Activated naive CD8-positive, alpha-beta T cell treated with anti-CD3 and anti-CD28 coated beads for 36 hours (primary cell): ENCODE measurements at places on chromosomes 16 and 17.
A peak's percentile ranks its signal among the peaks of the same experiment; 100 is the strongest.

DNA sequence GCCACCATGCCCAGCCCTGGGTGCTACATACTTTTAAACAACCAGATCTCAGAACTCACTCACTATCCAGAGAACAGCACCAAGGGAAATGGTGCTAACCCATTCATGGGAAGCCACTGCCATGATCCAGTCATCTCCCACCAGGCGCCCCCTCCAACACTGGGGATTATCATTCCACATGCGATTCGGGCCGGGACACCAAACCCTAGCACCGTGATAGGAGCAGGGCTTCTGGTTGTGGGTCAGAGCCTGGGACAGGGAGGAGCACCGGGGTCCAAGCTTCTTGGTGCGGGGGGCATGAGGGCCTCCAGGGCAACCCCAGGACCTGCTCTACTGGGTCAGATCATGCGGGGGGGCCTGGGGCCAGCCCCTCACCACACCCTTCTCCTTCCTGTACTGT, 4.5 kb downstream of the TMEM235 start:
- DNase-seq = no peak

GRCh38 chr17:67293251-67294203, 48.5 kb upstream of the HELZ start:
- peak; percentile 61 for DNase-seq

GRCh38 chr17:7477392-7478275, 1.8 kb downstream of the ZBTB4 start:
- peak; percentile 53 for DNase-seq

- DNase-seq = no peak
Observed at GRCh38 chr16:53503991-53504663, 1.1 kb upstream of the AKTIP start.

DNA sequence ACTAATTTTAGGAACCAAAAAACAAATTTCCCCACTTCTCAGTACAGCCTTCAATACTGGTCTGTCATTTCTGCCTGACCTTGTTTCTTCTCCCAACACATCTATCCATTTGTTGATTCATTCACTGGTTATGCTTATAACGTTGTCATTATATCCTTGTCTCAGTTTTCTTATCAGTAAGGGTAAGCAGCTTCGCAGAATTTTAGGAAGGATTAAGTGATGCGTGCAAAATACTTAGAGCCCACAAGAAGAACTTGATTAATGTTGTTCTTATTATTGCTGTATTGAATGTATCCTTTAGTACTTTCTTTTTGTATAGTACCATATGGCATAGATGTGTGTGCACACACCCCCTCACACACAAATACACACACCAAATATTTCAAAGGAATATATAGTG, 403.5 kb upstream of the HSBP1 start:
- DNase-seq = no peak

DNA sequence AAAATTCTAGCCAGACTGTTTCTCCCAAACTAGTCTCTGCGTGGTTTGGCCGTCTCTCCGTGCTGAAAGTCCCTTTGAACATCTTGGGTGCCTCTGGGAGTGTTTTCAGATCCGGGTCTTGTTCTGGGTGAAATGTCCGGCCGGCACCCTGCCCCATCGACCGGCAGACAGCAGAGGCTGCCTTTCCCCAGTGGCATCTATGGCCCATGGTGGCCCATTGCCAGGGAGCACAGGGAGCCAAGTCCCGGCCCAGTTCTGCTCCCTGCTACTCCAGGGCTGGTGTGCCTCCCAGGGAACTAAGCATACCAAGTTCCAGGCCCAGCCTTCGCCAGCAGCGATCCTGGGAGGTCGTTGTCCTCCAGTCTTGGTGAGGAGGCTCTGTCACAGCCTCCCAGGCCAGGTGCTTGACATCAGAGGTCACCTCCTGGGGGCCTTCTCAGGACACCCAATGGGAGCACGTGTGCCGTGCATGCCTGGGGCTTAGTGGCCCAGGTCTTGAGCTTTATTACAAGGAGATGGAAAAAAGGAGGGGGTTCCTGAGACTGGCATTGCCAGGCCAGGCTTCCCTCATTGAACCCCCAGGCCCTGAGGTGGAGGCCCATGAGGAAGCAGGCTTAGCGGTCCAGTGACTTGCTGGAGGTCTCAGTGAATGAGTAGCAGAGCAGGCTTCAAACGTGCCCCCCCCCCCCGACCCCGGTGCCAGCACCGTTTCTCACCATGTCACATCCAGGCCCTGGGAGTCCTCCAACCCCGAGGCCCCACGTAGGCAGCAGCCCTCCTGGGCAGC, 54.0 kb downstream of the PGS1 start:
- no peak for DNase-seq

DNA sequence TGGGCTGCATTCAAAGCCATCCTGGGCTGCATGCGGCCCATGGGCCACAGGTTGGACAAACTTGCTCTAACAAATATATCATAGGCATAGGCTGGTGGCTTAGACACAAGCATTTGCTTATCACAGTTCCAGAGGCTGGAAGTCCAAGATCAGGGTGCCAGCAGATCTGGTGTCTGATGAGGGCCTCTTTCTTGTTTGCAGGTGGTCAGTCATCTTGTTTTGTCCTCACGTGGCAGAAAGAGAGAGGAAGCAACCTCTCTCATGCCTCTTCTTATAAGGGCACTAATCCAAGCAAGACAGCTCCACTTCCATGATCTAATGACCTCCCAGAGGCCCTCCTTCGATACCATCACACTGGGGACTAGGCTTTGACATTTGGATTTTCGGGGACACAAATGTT, 238.7 kb upstream of the TNRC6C start:
- DNase-seq = no peak

DNA sequence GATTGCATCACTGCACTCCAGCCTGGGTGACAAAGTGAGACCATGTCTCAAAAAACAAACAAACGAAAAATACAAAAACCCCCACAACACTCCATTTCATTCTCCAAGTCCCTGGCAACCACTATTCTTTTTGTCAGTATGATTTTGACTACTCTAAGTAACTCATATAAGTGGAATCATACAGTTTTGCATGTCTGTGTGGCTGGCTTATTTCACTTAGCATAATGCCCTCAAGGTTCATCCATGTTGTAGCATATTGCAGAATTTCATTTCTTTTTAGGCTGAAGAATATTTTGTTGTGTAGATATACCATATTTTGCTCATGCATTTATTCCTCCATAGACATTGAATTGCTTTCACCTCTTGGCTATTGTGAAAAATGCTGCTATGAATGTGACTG, 81.7 kb upstream of the GAS7 start:
- DNase-seq = no peak

DNA sequence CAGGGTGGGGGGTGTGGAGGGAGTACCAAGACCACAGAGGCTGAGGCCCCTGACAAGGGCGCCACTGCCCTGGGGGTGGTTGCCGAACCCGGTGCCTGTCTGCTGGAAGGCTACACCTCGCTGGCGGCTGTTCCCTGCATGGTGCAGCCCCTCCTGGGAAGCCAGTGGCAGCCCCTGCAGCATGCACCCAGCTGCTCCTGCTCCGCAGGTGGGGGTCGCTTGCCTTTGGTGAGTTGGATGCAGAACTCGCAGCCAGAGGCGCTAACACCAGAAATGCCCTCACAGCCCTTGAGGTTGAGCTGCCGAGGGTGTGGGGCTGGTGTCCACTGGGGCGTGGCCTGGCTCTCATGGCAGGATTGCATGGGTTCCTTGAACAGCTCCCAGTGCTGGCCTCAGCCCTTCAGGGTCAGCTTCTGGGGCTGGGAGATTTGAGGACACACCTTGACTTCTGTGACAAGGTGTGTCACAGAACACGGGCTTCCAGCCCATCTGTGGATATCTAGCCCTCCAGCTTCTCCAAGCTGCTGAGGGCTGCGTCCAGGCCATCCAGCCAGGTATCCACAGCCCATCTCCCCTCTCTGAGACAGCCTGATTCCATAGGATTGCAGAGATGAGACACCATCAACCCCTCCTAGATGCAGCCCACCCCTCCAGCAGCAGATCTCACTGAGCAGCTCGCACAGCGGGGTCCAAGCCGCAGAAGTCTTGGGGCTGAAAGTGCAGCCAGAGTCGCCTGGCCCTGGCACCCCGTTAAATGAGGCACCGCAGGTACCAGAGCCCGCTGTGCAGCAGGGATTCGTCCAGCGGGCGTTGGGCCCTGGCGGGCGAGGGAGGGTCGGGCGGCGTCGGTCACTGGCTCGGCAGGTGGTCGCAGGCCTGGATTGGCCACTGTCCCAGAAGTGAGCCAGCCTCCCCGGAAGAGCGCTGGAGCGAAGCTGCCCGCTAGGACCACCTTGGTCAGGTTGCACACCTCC, 586.3 kb downstream of the KCNJ18 start:
- no peak for DNase-seq

- no peak for DNase-seq
Observed at GRCh38 chr16:72430121-72430520, 258.2 kb upstream of the PMFBP1 start.

DNA sequence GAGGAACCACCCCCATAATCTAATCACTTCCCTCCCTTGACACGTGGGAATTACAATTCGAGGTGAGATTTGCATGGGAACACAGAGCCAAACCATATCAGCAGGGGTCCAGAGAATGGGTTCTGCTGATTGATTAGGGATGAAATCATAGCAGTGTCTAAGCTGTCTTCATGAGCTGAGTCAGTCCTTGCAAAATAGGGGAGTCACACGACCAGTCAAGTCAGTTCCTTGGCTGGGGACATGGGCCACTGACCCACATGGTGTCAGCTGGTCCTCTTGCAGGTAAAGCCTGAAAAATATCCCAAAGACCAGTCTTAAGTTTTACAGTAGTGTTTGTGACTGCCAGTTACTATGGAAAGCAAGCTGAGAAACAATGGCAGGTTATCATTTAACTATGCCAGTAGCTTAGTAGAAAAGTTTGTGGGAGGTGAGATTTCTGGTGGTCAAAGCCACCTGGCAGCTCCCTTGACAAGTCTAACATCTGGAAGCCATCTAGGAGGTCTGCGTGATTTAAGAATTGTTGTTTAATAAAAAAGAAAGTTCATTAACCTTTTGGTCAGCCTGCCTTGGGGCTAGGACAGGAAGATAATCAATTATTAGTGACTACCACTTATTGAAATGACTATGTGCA, 15.7 kb upstream of the ATF7IP2 start:
- no peak for DNase-seq

GRCh38 chr17:49258394-49258793, 27.8 kb upstream of the PHOSPHO1 start:
- no peak for DNase-seq
